ENCODE measurements at places on chromosomes 2 and 18. TPM values are rescaled to one million over a fixed set of nuclear protein-coding genes. Genes with fewer than 3 reads are reported as not detected.

Gene TXNDC2
- total RNA-seq, result 0.64 TPM

Gene RND3
- 63.7 TPM for total RNA-seq

Gene STPG4
- total RNA-seq, result not detected

Gene LRATD1
- 0.64 TPM for total RNA-seq

Gene SERPINB13
- not detected for total RNA-seq

Gene DSC2
- total RNA-seq, result 1.7 TPM

Gene DNAH6
- under 0.01 TPM for total RNA-seq

Gene CNDP1
- total RNA-seq, result not detected

Gene DPY30
- 69.8 TPM for total RNA-seq

Gene FARSB
- total RNA-seq, result 19.8 TPM

Gene EVX2
- total RNA-seq, result not detected

Gene LIMS1
- total RNA-seq, result 109 TPM

Gene MAP4K4
- total RNA-seq, result 83.9 TPM

Gene WDR43
- total RNA-seq, result 47.6 TPM
